Stimulated activated CD4-positive, alpha-beta T cell treated with anti-CD3 and anti-CD28 coated beads, Interleukin-2, amount 100 ng/mL, for 4 hours (primary cell): ENCODE measurements at places on chromosomes 16 and 17.
A peak's percentile ranks its signal among the peaks of the same experiment; 100 is the strongest.

- no peak for DNase-seq
Measured at GRCh38 chr16:9279291-9280068, 188.0 kb downstream of the HAPSTR1 start.

DNA sequence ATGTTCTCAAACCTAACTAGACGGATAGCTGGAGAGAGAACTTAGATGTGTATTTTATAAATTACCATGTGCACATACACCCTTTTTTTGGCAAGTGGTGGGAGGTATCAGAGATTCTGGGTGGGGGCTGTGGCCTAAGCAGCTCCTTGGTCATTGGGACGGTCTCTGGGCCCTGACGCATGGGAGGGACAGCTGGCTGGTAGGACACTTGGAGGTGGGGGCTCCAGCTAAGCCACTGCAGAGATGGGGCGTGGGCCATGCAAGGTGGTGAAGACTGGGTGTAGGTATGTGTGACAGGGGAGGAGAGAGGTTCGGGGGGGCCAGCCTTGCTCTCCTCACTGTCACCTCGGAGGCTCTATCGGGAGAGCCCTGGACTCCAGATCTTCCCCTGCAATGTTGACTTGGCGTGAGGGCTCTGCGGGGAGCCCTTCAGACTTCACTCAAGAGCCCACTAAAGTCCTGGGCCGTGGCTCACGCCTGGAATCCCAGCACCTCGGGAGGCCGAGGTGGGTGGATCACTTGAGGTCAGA lies 17.1 kb downstream of the C1QTNF1 start:
- no peak for DNase-seq

DNA sequence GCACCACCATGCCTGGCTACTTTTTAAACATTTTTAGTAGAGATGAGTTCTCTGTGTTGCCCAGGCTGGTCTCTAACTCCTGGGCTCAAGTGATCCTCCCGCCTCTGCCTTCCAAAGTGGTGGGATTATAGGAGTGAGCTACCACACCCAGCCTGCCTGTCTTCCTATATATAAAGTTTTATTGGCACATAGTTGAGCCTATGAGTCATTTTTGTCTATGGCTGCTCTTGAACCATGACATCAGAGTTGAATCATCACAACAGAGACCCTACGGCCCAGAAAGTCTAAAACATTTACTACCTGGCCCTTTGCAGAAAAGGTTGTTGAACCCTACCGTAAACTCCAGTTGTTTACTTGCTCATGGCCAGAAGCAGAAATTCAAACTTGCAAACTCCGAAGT lies 7.9 kb downstream of the SEPTIN12 start:
- DNase-seq = no peak

DNA sequence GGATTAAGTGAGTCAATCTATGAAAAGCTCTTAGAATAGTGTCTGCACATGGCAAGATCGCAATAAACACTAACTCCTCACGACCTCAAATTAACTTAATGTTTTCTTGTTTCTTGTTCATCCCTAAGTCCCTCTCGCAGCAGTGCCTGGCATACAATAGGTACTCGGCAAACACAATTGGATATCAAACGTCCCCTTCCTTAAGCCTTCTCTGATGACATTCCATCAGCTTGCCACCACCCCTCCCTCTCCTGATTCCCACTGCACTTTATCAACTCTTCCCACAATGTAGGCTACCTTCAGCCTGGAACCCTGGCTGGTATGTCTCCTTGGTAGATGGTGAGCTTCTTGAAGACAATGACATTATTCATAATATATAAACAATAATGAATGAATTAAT lies 33.3 kb downstream of the CCDC42 start:
- no peak for DNase-seq

- DNase-seq = peak; percentile 54
Measured at GRCh38 chr16:68064791-68065365, 20.3 kb upstream of the NFATC3 start.

DNA sequence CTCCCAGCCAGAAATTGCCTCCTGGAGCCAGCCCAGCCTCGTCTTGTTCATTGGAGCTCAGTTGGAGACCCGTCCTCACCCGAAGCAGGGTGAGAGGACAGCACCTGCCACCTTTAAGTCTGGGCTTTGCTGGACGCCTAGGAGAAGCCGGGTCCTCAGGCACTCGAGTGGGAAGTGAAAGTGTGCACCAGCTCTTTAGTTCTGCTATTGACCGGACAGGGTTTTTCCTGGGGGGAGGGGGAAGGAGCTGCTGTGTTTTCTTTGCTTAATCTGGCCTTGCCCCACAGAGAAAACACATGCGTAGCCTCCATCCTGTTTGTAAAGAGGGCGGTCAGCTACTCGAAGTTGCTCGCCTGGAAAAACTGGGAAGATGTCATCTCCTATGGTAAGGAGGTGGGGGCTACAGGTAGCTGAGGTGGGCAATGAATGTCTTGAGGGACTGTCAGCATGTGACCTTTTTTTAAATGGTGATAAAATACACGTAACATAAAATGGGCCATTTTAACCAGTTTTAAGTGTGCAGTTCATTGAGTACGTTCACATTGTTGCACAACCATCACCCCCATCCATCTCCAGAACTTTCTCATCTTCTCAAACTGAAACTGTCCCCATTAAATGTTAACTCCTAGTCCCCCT lies 34.4 kb downstream of the CMIP start:
- DNase-seq = no peak

DNA sequence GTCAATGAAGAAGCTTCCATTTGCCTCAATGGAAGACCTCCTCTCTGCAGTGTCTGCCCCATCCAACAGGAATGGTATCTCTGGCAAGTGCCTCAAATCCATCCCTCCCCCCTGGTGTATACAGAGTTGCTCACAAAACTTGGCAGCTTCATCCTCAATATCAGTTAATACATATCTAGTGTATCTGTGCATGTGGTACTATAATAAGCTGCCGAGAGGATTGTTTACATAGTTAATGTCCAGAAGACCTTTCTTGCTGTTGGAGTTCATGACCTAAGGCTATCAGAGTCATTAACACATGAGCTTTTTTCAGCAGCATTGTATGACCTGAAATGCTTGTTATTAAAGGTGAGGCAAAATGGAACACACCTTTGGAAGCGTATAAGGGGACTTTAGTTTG lies 14.0 kb upstream of the RASL10B start:
- no peak for DNase-seq

DNA sequence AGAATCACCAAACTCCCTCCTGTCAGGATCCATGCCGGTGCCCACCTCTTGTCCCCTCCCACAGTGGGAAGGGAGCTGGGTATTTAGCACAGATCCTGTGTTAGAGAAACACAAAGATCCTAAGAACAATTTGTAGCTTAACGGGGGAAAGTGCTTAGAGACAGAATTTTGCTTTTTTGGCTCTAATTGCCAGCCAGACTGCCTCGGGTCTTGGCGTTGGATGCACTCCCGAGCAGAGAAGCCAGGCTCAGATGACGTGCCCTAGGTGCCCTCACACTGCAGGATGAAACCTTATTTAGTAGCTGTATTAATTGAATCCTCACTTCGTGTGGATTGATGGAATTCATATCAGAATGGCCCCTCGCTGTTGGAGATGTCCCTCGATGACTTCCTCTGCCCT lies 22.5 kb upstream of the MAF start:
- DNase-seq = no peak

GRCh38 chr16:89867918-89868317 lies 5.5 kb upstream of the TCF25 start:
- no peak for DNase-seq

DNA sequence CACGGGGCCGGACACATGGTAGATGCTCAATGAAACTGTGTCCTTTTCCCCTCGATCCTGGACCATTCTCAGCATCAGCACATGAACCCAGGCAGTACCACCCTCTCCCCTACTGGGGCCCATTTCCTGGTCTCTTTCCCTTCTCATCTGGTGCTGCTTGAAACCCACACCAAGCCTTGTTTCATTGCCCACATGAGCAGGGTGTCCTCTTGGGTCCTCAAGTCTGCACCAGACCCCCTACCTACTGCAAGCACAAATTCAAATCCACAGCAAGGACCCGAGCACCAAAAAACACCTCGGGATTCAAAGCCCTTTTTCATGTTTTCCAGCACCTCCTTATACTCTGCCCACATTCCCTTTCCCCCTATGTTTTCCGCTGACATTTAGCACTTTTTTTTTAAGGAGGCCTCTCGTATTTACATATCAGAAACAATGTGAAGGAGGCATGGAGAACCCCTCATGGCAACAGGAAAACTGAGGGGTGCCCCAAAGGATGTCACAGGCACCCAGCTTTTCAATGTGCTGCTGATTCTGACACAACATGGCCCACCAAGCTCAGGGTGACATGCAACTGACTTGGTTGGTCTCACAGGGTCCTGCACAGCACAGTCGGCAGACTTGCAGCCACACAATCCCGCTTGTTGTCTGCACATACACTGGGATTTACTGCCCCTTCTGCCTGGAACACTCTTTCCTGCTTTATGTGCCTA lies 4.6 kb upstream of the CCL1 start:
- no peak for DNase-seq

GRCh38 chr16:58012481-58012880 lies 11.3 kb downstream of the USB1 start:
- DNase-seq = no peak

DNA sequence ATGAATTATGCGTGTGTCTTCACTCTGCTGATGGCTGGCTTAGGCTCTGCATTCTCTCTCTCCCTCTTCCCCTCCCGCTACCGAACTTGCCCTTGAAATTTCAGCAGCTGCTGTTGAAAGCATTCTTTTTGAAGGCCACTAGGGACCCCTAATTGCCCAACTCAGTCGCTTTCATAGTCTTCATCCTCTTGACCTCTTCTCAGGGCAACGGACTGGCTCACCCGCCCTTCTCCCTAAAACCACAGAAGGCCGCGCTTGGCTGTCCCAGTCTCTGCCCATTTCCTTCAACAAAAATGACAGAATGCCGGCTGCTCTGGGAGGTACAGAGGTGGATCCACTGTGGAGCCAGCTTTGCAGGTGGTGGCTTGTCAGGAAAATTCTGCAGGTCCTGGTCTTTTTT lies 21.0 kb upstream of the FMNL1 start:
- no peak for DNase-seq

DNA sequence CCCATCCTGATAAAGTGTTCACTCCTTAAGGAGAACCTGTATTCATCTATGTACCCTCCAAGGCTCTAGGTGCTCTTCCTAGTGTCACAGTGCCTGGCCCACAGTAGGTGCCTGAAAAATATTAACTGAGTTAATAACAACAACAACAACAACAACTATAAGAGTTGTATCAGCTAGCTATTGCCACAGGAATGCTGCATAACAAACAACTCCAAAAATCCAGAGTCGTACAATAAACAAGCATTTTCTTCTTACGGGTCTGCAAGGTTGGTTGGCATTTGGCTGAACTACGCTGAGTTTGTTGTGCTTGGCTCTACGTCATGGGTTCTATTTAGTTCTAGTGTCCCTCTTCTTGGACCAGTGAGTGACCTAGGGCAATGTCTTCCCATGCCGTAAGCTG lies 29.2 kb downstream of the TMC5 start:
- no peak for DNase-seq

DNA sequence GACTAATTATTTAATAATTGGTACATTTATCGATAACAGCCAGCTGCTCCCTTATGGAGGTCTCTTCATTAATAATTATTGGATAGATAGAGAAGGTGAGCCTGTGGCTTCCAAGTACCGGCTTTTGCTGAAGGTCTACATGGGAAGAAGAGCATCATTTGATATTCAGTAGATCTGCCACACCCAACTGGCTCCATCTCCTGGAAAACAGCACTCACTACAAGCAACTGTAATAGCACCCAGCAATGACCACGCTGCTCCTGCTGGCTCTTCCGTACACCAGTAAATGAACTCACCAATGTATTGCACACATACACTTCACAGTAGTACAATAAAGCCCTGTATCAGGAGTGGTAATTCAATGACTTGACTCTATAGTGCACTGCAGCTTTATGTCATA lies 19.5 kb downstream of the MARVELD3 start:
- no peak for DNase-seq

- DNase-seq = no peak
Measured at GRCh38 chr16:57592591-57593003, 35.8 kb upstream of the ADGRG1 start.

DNA sequence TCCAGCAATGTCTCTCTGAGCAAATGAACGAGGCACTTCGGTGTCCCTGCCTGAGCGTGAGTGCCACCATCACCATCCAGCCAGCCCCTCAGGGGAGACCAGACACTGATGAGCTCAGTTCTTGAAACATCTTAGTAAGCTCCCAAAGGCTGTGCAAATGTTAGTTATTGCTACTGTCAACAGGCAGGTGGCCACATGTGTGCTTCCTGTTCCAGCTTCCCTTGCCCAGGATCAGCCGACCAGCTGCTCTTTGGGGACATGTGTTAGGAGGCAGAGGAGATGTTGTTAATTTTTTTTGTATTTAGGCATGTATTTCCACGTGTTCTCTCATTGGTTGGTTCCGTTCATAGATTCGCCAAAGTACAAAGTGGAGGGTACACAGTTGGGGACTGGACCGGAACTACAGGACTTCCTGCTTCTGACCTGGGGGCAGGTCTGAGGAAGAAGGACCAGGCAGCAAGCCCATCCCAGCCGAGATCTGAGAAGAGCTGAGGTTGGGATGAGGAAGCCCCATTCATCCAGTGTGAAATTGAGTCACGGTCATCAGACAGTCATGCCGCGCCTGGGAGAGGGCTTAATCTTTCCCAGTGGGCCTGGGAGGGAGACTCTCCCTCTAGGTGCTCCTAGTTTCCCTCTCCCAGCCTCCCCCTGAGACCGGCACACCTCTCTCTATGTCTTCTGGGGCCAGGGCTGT lies 3.8 kb downstream of the TTYH2 start:
- no peak for DNase-seq

- DNase-seq = no peak
Measured at GRCh38 chr16:66524601-66525164, 25.2 kb downstream of the TK2 start.

- DNase-seq = no peak
Measured at GRCh38 chr16:20871258-20871657, 28.9 kb downstream of the DCUN1D3 start.

DNA sequence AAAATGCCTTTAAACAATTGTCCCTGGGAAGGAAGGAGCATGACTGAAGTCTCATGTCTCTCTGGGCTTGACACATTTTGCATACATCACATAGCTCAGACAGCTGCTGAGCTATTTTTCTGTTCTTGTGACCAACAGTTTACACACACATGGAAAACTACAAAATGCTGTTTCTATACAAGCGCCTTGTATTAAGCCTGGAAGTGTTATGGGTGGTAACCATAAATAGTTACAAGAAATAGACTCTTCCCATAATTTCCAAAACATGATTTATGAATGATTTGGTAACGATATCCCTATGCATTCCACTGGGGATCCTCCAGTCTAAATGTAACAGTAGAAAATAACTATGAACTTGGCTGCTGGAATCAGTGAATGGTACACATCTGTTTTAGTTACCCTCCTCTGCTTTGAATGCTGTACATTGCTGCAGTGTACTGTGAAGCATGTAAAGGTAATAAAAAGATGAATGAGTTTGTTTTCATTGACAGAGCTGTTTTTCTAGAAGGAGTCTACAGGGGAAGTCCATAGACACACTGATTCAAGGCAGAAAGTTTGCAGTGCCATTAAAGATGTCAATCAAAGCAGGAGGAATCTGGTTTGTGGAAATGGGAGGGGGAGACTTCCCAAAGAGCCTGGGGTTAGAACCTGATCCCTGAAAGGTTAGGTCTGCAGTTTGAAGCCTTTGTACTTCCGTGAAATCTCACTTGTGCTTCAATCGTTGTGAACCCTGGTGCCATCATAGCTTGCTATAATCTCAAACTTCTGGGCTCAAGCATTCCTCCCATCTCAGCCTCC lies 5.0 kb downstream of the ACSF2 start:
- DNase-seq = no peak

- DNase-seq = no peak
Measured at GRCh38 chr17:50221266-50221863, 19.9 kb upstream of the COL1A1 start.

GRCh38 chr17:31740611-31741082 lies 118.4 kb downstream of the COPRS start:
- no peak for DNase-seq

- DNase-seq = no peak
Measured at GRCh38 chr17:78790552-78790951, 8.5 kb upstream of the CYTH1 start.
